Activated CD8-positive, alpha-beta memory T cell treated with anti-CD3 and anti-CD28 coated beads for 1 hour (primary cell): ENCODE measurements at places on chromosomes 5 and 9.

DNA sequence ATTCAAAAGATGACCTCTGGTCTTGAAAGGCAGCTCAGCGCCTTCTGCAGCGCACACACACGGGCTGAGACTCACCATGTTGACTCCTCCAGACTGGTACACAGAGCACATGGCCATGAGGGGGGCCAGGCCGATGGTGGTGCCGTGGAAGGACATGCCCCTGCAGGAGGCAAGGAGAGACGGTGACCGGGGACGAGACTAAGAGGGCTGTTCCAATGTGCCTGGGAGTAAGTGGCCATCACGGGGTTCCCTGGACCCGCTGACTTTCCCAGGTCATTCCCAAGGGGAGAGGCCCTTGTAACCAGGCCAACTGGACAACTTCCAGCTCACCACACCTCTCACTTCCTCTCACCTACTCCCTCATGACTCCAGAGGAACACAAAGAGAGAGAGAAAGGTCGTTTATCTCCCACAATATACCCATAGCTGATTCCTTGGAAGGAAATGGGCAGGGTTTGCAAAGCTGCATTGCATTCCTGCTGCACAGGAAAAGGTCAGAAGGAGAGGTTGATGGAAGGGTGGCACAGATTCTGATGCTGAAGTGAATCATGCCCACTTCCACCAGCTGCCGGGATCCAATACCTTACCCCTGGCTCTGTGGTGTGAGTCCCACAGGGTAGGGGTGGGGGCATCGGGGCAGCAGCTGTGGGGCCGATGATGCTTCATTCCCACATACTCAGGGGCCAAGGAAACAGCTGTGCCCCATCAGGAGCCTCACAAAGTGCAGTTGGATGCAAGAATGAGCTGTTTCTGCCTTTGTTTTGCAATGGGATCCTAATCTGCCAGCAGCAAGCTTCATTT is 47.2 kb downstream of the NIPAL4 start:
- no peak for DNase-seq

- DNase-seq, result no peak
Observed at GRCh38 chr9:3585606-3586005, 59.8 kb upstream of the RFX3 start.

DNA sequence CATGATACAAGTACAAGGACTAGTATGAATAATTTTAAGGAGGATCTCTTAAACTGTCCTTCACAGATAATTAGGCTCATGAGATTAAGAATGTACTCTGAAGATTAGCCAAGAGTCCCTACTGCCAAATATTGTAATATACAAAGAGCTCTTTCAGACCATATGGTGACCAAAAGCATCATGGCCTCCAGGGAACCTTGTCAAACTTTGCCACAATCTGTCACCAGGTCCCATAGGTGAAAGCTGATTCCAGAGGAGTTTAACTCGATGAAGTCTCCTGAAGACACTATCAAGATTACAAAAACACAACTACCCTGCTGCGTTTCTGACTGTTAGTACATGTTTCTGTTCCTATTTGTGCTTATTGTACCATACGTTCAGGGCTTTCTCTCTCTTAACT is 395.4 kb upstream of the ITGA1 start:
- DNase-seq, result no peak

- no peak for DNase-seq
Observed at GRCh38 chr5:158658446-158659230, 441.1 kb downstream of the EBF1 start.

DNA sequence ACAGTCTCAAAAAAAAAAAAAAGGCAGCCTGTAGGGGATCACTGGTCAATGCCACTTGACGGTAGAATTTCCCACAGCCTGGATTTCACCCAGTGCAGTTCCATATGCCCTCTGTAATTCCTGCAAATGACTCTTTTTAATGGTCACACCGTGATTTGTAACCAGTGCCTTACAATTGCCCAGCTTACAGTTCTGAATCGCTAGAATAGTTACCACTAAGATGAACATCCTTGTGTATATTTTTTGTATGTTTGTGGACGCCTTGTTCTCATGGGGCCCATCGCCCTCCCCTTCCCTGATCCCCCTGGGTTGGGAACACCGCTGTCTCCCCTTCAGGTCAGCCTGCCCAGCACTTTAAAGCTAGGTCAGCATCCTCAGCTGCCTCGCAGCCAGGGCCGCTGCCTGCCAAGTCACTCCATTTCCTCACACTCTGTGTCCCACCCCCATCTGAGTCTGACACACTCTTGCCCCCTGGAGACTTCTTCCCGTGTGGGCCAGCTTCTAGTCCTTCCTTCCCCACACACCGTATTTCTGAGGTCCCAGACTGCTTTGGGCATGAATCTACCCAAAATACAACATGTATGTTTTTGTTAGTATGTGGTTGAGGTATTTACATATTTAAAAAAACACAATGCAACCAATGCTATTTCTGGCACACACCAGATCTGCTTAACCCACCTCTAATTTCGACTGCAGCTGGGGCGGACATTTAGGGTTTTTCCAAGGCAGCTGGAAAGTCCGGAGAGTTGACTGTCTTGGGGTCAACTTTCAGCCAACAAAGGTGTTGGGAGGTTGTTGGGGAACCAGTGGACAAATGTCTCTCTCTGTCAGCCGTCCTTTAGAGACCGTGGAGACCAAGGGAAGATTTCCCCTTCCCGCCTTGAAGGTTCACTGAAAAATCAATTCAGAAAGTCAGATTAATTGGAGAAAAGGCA is 120.5 kb upstream of the NEK6 start:
- no peak for DNase-seq

DNA sequence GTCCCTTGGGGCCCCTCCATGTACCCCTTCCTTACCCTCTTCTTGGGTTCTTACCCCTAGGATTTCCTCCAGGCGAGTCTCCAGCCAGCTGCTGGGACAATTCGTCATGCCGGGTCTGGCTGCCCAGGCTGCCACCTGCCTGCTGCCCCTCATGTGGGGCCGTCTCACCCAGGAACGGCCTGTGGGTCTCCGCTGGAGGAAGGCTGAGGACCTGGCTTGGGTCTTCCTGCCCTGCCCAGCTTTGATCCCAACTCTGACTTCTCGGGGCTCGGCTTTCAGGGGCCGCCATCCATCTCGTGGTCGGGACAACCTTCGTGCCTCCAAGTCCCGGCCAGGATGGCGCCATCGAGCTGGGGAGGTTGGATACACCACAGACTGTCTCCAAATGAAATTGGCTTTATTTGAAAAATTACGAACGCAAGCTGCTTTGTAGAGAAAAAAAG is 38.1 kb downstream of the HMCN2 start:
- no peak for DNase-seq

DNA sequence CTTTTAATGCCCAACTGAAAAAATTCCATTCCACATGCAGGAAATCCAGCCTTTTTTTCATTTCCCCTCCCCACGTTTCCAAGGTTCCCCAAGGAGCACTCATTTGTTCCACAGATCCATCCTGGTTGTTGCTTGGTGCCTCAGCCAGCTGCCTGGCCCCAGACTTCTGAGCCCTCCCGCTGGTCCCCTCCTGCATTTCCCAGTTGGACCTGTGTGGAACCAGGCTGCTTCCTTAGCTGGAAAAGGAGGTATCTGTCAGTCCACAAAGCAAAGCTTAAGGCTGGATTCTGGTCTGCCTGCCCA is 44.8 kb downstream of the ANGPTL2 start:
- DNase-seq, result no peak

DNA sequence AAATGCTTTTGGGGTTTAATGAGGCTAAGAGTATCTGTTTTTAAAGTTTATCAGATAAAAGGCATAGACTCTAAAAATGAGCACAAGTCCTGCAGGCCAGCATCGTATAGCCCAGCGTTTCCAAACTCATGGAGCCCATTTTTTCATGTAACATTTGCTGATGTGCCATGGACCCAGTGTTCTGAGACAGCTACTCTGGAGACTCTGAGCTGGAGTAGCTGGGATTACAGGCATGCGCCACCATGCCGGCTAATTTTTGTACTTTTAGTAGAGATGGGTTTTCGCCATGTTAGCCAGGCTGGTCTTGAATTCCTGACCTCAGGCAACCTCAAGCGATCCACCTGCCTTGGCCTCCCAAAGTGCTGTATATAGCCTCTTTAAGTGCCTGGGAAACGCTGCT is 15.8 kb downstream of the GLRX start:
- DNase-seq, result no peak
